ENCODE measurements at places on chromosomes 2 and 18.

DNA sequence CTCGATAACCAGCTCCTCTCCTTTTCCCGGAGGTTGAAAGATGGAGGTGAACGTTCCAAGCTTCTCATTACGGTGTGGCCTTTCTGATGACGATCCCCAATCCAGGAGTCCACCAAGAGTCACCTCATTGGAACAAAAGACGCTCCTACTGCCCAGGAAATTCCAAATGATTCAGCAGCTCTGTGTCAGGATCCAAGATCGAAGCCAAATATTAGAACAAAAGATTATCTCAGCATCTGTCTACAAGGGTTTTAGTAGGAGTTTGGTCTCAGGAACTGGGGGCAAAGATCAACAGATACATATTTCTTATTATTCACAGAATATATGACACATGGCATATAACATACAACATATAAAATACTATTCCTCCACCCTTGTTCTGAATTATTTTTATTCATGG lies 161.1 kb upstream of the RAB12 start:
- no peak for DNase-seq

DNA sequence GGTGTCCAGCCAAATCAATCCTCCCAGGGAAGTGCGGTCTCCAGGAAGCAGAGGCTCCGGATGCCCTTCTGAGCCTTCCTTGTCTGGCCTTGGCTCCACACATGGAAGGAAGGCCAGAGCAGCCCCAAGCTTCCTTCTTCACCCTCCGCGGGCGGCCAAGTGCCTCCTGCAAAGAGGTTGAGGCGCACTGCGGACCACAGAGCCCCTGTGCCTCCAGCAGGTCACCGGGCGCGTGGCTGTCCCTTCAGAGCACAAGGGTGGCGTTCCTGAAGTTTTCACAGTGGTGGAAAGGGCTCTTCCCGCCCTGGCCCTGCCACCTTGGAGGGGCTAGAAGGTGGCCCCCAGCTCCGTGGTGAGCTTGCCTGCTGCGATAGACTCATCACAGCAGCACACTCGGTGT lies 175.9 kb upstream of the RAB12 start:
- no peak for DNase-seq

DNA sequence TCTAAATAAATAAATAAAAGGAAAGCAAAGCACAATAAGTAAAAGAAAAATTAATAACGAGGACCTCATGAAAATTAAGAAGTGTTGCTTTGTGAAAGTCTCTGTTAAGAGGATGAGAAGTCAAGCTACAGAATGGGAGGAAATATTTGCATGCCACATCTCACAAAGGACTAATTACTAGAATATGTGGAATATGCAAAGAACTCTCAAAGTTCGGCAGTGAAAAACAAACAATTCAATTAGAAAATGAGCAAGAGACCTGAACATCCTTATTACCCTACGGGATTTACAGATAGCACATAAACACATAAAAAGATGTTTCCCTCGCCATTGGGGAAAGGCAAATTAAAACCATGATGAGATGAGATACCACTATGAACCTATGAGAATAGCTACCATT lies 23.3 kb downstream of the CYP26B1 start:
- no peak for DNase-seq

DNA sequence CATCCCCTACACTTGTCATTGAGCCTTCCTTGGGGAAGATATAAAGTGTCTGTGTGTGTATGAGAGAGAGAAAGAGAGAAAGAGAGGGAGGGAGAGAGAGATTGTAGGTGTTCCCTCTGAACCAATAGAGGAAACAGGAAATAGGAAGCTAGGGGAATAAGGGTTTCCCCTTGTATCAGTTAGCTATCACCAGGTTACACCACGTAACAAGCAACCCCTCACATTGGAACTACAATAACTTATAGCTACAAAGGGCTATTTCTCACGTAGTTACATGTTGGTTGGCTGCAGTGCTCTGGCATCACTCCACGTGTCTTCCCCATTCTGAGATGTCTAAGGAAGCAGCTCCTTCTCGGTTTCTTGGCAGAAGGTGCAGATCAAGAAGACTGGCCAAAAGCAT lies 41.0 kb upstream of the ARL4C start:
- DNase-seq, result no peak

GRCh38 chr2:2775018-2775417 lies 443.9 kb upstream of the MYT1L start:
- no peak for DNase-seq

- DNase-seq, result no peak
These were observed 339.4 kb downstream of the DCC start for GRCh38 chr18:52679354-52679753.

GRCh38 chr18:60469387-60470100 lies 97.0 kb upstream of the MC4R start:
- DNase-seq, result no peak
